ENCODE measurements at places on chromosomes 4 and X.
A peak's percentile ranks its signal among the peaks of the same experiment; 100 is the strongest.

GRCh38 chr4:176883108-176883550, 90.4 kb upstream of the VEGFC start:
- DNase-seq, result no peak

GRCh38 chr4:139815778-139816601, 150.4 kb downstream of the MGST2 start:
- DNase-seq, result peak; percentile 75

- DNase-seq, result no peak
Measured at GRCh38 chr4:178356725-178357124, 914.5 kb upstream of the AGA start.

DNA sequence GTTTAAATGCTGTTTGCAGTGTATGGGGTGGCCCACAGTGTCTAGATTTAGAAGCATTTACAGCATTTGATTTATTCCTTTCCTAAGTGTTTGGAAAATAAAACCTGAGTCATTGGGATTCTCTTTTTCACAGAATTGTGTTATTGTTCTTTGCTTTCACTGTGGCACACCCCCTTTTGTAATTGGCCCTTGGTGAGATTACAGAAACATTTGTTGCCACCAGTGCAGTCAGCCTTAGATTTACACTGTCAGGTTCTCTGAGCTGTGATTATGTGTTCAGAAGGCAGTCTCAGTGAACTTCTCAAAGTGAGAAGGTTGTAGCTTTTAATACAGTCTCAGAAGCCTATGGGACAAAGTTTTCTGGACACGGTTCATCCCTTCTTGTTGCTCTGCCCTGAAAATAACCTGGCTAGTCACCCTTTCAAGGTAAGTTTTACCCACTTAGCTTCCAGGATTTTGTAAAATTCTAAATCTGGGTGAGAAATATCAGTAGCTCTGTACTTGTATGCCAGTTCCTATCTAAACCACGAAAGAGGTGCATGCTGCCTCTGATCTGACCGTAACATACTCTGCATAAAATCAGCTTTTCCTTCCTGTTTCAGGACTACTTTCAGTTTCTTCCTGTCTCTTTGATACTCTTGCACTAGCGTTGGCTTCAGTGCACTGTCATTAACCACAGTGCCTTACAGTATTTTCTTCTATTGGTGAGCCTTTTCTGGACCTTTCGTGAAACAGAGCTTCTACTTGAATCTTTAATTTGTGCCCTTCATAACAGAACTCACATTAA, 12.6 kb downstream of the RUFY3 start:
- peak; percentile 20 for DNase-seq

GRCh38 chr4:150089732-150090131, 11.5 kb downstream of the DCLK2 start:
- DNase-seq, result no peak

- no peak for DNase-seq
Measured at GRCh38 chr4:73406548-73406875, 2.4 kb downstream of the ALB start.

- DNase-seq, result no peak
Measured at GRCh38 chr4:28886934-28887333, 1833.2 kb upstream of the PCDH7 start.

GRCh38 chrX:11480626-11481025, 185.1 kb downstream of the ARHGAP6 start:
- DNase-seq, result no peak

DNA sequence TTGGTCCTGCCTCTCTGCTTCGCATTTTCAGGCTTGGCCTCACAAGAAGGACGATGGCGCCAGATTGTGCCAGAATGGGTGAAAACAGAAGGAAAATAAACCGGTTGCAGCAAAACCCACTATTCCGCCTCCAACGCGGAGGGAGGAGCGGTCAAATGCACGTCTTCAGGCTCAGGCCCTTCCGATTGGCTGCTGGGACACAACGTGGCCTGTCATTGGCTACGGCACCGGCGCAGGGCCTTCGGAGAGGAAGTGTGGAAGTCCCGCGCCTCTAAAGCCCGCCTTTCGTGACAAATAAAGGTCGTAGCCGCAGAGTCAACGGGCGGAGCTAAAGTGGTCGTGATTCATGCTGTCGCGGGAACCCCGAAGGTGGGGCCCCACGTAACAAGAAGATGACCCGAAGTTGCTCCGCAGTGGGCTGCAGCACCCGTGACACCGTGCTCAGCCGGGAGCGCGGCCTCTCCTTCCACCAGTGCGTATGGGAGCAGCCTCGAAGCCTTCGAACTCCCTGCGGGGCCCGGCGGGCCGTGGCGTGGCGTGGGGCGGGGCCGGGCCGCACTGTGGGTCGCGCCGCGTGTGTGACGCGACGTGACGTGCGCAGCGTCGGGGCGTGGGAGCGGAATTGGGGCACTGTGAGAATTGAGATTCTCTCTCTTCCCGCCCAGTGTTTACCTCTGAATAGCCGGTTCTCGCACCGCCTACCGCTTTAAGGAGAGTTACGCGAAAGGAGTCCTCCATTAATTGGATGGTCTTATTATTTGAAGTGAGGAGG, at the start of gene THAP9:
Gene THAP9 (plus strand): TSS at position 325 of the 772 bp plus-strand sequence. CDS start 68 bp downstream, at position 393.
- DNase-seq, result peak; percentile 100

DNA sequence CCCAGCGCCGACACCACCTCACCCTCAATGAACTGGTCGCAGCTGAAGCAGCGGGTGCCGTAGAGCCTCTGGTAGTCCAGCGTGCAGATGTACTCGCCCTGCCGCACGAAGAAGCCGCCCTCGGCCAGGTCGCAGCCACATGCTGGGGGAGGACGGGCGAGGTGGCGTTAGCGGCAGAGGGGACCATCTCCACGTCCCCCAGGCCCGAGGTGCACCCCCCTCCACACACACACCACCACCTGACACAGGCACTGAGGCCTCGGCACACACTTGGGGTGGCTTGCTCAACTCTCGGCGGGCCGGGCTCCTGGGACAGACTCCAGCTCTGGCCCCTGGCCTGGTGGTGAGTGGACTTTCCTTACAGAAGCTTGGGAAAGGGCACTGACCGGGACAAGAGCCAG, 61.5 kb downstream of the ABLIM2 start:
- no peak for DNase-seq

GRCh38 chr4:159864337-159864736, 761.5 kb downstream of the RAPGEF2 start:
- no peak for DNase-seq

DNA sequence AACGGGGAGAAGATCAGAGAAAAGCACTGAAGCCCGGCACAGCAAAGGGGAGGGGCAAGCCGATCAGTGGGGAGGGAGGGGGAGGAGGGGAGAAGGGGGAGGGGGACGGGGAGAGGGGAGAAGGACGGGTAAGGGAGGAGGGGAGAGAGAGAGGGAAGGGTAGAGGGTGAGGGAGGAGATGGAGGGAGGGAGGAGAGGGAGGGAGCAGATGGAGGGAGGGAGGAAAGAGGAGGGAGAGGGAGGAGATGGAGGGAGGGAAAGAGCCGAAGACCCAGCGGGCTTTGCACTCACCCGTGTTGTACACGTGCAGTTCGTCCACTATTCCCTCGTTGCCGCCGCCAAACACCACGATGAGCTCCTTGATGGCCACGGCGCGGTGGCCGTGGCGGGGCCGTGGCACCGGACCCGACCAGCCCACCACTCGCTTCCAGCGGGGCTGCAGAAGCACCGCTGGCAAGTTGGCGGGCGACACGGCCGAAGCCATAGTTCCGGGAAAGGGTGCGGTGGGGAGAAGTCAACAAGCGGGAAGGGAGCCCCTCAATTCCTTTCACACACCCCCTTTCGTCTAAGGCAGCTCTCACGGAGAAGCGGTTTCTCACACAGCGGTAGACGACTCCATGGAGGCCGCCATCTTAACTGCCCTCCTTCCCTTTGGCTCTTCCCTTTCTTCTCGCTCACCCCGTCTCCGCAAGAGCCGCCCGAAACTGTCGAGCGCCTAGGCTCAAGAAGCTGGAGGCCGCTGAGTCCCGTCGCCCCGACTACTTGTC, 1.1 kb downstream of the HCFC1 start:
- peak; percentile 82 for DNase-seq

GRCh38 chr4:78592088-78592783, 40.7 kb downstream of the ANXA3 start:
- no peak for DNase-seq

DNA sequence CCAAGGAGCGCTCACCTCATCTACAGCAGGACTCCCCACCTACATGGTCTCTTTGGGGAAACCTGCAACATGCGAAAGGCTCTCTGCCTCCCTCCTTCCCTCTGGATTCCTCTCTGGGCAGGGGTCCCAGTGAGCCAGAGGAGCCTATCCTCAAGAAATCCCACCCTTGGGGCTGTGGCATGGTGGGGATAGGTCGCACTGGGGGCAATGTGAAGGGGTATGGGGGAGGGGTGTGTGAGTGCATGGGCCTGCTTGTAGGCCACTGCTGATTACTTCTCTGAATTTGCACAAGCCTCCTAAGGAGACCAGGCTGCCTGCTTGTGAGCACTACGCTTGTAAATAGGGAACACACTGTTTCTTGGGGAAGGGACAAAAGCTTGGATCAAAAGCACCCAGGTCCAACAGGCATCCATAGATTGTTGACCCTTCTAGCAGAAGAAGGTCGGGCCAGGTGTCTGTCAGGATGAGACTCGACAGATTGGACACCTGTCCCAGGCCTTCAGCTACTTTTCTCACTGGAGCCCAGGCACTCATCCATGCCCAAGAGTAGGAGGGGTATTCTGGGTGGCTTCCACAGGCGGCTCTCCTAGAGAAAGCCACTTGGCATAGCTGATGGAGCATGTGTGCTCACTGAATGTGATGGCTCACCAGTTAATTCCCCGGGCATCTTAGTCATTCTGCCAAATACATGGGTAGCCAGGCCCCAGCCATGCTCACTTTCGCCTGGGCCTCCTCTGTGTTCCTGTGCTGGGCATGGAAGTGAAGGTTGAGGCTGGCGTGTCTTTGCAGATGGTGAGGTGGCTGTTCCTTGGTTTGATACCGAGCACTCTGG, 75.0 kb downstream of the NBDY start:
- no peak for DNase-seq

DNA sequence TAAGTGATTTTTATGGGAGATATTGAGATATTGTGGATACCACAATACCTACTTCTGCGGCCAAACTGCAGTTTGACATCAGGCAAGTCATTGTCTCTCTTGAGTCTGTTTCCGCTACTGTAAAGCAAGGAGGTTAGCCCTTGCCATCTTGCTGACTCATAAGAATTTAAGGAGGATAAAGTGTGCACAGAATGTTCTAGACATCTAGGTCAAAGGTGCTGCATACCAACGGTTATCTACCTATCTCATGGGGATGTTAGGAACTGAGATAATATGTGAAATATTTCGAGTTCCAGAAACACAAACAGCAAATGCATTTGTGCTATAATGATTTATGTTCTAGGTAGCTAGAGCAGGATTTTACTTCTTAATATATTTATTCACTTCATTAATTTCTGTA, 211.5 kb upstream of the NR3C2 start:
- DNase-seq, result no peak

- no peak for DNase-seq
Measured at GRCh38 chrX:34866646-34867045, 76.0 kb upstream of the FAM47B start.

- DNase-seq, result peak; percentile 53
Measured at GRCh38 chrX:7127056-7127455, 20.5 kb upstream of the STS start.

GRCh38 chrX:16185725-16186136, 18.4 kb downstream of the MAGEB17 start:
- DNase-seq, result peak; percentile 0

- DNase-seq, result peak; percentile 44
Measured at GRCh38 chr4:174248407-174248806, 35.1 kb downstream of the FBXO8 start.

DNA sequence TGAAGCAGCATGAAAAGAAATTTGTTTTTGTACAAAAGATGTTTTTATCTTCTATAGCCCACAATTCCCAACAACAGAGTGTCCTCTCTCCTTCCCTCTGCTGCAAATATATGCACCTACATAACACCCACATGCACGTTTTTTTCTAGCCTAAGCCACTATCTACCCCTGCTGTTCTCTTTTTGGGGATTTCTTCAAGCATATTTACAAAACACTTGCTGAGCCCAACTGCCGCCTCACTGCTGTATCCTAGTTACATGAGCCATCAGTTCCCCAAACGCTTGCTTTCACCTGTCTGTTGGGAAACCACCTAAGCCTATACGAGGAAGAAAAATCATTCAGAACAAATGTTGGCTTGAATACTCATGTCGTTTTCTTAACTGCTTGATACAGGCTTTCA, 127.2 kb downstream of the CHRNA9 start:
- peak; percentile 11 for DNase-seq

GRCh38 chr4:5558502-5558901, 149.9 kb downstream of the EVC2 start:
- DNase-seq, result no peak

DNA sequence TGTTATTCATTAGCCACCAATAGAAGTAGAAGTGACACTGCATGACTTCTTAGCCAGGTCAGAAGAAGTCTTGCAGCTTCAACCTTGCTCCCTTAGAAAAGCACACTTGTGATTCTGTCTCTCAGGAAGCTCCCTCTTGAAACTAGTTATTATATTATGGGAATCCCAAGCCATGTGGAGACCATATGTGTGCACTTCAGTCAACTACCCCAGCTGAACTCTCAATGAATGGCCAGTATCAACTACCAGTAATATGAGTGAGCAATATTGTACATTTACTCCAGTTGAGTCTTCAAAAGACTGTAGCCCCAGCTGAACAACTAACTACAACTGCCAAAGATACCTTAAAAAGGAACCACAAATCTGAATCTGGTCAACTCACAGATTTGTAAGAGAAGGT, 77.1 kb upstream of the GABRA3 start:
- no peak for DNase-seq

- DNase-seq, result no peak
Measured at GRCh38 chrX:22118161-22118830, 86.2 kb downstream of the PHEX start.

GRCh38 chr4:176238157-176238610, 30.8 kb downstream of the ASB5 start:
- DNase-seq, result peak; percentile 75

DNA sequence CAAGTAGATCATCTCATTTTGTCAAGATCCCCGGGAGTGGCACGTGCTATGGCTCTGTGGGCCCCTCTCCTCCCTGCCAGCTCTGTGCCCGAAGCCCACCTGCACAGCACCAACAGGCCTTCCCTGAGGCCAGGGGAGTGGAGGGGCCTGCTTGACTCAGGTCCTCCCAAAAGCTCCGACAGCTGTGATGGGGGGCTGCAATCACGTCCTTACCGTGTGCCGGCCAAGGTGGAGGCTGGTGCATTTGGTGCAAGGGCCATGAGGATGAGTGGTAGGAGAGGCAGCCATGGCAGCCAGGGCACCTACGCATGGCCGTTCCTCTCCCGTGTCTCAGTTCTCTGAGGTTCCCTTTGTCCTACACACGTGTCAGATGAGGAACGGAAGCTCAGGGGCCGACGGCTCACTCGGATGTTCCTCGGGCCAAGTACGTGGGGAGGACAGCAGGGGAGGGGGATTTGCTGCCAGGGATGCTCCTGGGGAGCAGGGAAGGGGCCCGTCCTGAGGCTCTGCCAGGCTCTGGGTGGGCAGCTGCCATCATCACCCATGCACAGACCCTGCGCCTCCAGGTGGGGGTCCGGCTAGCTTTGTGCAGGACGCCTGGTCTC, 95.8 kb downstream of the HMX1 start:
- no peak for DNase-seq

GRCh38 chr4:143539670-143540023, 26.1 kb downstream of the SMARCA5 start:
- DNase-seq, result no peak

- no peak for DNase-seq
Measured at GRCh38 chrX:132592880-132593279, 104.0 kb upstream of the MBNL3 start.

- DNase-seq, result peak; percentile 59
Measured at GRCh38 chr4:23355258-23355657, 534.6 kb downstream of the PPARGC1A start.

Measured in tongue (tissue), 3 donors.